Left ventricle myocardium inferior (tissue), 1 donor: ENCODE measurements at places on chromosomes 4 and X. TPM values are rescaled to one million over a fixed set of nuclear protein-coding genes. Genes with fewer than 3 reads are reported as not detected.

The SMPX gene
- 726 TPM for total RNA-seq

- no peak overlapping the region for H3K4me3 ChIP-seq
- no peaks in the 10 kb centered on the region for H3K36me3 ChIP-seq
- no peak overlapping the region for H3K27ac ChIP-seq
- H3K4me1 ChIP-seq, result peaks cover 20% of the 10 kb centered on the region
- no peak for DNase-seq
- H3K27me3 ChIP-seq, result no peaks in the 10 kb centered on the region
Measured at GRCh38 chr4:9942921-9943600, 78.2 kb downstream of the SLC2A9 start.

DNA sequence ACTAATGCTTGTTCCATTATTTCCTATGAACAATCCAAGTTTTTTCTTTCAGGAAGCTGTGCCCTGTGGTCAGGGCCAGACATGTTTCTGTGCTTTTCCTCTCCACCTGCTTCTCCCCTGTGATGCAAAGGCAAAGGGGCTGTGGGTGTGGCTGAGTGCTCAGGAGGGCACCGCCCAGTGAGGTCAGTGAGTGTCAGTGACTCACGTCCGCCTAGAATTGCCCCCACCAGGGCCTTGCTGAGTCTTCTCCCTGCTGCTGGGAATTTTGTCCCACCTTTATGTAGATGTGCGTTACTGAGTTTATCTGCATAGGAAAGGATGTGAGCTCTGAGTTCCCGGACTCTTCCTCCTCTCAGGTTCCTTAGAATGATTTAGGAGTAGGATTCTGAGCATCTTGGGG, 283.2 kb downstream of the DCHS2 start:
- H3K36me3 ChIP-seq, result no peaks in the 10 kb centered on the region
- no peak overlapping the region for H3K4me3 ChIP-seq
- no peaks in the 10 kb centered on the region for H3K4me1 ChIP-seq

DNA sequence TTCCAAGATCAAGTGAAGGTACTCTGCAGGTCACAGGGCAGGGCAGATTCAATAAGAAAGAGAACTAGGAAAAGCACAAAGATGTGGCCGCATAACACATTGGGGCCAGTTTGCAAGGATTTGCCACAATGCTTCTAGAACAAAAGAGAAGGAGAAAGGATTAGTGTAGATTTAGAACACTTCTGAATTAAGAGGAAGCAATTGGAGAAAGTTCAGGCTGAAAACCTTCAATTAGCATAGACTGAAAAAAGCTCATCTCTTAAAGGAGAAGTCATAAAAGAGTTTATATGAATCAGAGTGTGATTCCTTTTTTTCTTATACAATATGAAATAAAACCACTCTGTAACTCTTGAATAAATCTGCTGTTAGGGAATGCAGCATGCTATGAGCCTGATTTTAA, 215.6 kb upstream of the FAT1 start:
- H3K4me3 ChIP-seq, result no peak overlapping the region
- H3K36me3 ChIP-seq, result no peaks in the 10 kb centered on the region
- no peak overlapping the region for H3K27ac ChIP-seq
- H3K4me1 ChIP-seq, result peaks cover 19% of the 10 kb centered on the region
- no peak for DNase-seq
